Left lung (tissue), 14 donors: ENCODE measurements at places on chromosomes 6 and 20. TPM values are rescaled to one million over a fixed set of nuclear protein-coding genes. Genes with fewer than 3 reads are reported as not detected.

GRCh38 chr6:160067564-160067963 lies 54.1 kb upstream of the SLC22A1 start:
- DNase-seq, result no peak

GRCh38 chr6:5860849-5861248 lies 145.9 kb downstream of the NRN1 start:
- DNase-seq, result no peak

DNA sequence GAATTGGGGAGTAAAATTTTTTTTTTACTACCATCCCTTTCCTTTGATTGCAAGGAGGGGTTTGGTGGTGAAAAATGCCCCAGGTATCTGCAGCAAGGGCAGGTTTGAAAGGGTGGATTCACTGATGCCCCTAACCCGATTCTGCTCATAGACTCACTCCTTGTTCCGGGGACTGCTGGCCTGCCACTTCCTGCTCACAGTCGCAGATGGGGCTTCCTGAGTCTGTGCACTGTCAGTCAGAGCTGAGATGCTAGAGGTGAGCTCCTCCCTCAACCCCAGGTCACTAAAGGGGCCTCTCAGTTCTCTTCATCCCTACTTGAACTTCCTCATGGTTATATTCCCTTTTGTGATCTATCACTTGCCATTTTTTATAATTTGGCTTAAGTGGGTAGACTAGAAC lies 357.9 kb downstream of the FARS2 start:
- DNase-seq, result no peak

- no peak for DNase-seq
Measured at GRCh38 chr20:58340151-58340550, 30.6 kb downstream of the RAB22A start.

DNA sequence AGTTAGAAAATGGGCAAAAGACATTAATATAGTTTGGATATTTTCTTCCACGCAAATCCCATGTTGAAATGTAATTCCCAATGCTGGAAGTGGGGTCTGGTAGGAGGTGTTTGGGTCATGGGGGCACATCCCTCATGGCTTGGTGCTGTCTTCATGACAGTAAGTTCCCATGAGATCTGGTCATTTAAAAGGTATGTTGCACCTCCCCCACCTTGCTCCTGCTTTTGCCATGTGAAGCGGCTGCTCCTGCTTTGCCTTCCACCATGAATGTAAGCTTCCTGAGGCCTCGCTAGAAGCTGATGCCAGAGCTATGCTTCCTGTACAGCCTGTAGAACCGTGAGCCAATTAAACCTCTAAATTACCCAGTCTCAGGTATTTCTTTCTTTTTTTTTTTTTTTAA lies 16.3 kb upstream of the TMEM14A start:
- DNase-seq, result no peak

GRCh38 chr6:73732845-73733675 lies 37.1 kb downstream of the CD109 start:
- peak; percentile 72 for DNase-seq

DNA sequence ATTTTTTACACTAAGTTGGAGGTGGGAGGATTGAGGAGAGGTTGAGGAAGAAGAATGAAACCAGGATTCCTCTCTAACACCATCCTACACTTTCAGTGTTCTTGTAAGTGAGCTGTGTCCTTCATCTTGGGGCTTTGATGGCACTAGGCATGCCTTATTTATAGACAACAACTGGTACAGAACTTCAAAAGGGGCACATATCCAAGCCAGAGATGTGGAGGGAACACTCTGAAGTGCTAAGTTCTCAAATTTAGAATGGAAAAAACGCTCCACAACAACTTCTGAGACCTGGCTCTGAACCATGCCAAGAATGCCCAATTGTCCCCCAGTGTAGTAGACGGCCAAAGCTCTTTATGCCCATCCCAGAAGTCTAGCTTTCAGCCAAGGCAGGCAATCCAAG lies 16.2 kb upstream of the PKHD1 start:
- no peak for DNase-seq

- DNase-seq, result no peak
Measured at GRCh38 chr6:136535017-136535765, 15.0 kb downstream of the MAP7 start.

GRCh38 chr20:48489656-48490055 lies 338.1 kb downstream of the PREX1 start:
- no peak for DNase-seq

GRCh38 chr6:144171406-144171805 lies 21.1 kb downstream of the STX11 start:
- DNase-seq, result no peak

DNA sequence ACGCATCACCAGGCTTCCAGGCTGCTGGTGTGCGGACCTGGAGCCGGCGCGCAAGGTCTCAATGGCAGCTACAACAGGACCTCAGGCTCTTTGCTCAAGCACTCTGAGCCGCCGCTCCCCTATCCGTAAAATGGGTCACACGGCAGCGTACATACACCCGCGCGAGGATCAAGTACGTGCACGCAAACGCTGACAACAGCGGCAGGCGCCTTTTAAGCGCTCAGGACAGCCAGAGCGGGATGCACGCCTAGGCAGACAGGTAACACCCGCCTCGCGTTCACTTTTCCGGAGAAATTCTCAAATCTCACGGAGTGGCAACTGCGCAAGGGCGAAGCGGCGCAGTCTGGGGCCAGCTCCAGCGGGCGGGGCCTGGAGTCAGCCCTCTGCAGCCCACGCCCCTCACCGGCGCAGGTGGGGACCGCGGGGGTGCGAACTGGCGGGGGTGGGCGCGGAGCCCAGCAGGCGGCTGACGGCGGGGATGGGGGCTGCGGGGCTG lies 535 bp downstream of the EXOC2 start:
- DNase-seq, result peak; percentile 35

DNA sequence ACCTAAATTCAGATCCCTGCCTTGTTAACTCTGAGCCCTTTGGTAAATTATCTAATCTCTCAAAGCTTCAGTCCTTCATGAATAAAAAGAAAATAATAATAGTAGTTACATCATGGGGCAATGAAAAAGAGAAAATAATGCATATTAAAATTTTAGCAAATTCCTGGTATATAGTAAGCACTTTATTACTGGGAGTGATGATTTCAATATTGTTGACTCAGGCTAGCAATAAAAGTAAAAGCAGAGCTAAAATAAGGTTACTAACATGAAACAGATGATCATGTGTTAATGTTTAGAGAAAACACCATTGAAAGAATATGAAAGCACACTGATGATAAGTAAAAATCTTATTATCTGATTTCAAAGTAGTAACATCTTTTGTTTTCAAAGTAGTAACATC lies 13.6 kb downstream of the GINS1 start:
- no peak for DNase-seq

- DNase-seq, result no peak
Measured at GRCh38 chr6:100177956-100178355, 183.9 kb upstream of the MCHR2 start.

GRCh38 chr6:112846681-112847080 lies 499.6 kb downstream of the RFPL4B start:
- DNase-seq, result no peak

DNA sequence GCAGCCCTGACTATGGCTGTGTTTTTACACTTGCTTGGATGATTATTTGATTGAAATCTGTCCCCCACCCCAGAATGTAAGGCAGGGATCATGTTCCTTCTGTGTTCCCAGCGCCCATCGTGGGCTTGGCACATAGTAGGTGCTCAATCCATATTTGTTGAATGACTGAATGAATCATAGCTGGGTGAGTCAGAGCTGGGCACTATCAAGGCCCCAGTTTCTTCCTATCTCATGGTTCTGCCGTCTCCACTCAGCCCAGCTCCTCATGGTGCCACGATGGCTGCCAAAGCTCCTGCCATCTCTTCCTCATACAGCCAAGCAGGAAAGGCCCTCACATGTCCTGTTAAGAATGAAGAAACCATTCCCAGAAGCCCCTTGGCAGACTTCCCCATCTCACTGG lies 29.0 kb downstream of the CEBPB start:
- no peak for DNase-seq

GRCh38 chr6:33967265-33967767 lies 163.5 kb upstream of the MLN start:
- DNase-seq, result no peak

GRCh38 chr6:137233911-137234863 lies 15.0 kb upstream of the IFNGR1 start:
- no peak for DNase-seq

- no peak for DNase-seq
Measured at GRCh38 chr6:62284725-62285124, 1.3 kb downstream of the KHDRBS2 start.

DNA sequence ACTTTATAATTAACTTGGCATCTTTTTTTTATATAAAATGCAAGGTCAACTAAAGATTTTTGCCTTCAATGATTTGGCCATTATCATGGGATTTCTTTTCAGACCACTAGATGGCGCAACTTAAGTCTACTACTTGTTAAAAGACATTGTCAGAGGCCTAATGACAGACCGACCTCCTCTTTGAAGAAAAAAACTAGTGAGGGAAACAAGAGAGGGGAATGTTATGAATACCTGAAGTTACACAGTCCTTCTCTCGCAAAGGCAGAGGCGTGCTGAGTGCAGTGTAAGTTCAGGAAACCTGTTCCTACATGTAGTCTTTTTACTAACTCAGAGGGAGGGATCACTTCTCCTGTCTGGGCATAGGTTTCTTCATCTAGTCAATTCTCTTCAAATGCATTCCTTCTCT lies 9.3 kb downstream of the TRAPPC3L start:
- DNase-seq, result peak; percentile 48

DNA sequence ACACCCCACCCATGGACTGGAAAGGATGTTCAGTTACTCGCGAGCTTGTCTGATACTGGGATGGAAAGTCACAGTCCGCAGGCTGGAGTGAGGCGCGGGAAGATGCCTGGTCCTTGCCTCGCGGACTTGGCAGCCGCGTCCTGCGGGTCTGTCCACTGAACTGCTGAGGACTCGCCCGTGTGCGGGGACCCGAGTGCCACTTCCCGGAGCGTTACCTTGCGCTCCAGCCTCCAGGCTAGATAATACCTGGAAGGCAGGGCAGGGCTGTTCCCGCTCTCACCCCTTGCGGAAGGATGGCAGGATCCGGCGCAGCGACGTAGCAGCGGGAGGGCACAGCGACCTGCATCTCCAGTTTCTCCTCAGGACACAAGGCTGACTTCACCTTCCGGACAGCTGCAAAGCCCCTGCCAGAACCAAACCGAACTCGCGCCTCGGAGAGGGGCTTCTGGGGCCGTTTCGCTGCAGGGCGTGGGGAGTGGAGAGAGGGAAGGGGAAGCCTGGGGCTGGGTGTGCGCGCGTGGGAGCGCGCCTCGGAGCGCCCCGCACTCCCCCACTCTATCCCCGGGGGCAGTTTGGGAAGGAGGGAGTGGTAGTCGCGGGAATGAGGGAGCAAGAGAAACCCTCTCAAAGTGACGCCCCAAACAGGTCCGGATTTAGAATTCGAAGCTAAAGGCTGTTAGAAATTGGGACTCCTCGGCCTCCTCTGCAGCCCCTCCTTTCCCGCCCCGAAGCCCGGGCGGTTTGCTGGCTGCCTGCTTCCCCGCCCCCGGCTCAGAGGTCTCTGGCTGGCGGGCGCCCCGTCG lies at the start of gene KCNQ5:
Gene KCNQ5, plus strand, starts transcription at position 774 of the 803 bp plus-strand sequence.
- no peak for DNase-seq

DNA sequence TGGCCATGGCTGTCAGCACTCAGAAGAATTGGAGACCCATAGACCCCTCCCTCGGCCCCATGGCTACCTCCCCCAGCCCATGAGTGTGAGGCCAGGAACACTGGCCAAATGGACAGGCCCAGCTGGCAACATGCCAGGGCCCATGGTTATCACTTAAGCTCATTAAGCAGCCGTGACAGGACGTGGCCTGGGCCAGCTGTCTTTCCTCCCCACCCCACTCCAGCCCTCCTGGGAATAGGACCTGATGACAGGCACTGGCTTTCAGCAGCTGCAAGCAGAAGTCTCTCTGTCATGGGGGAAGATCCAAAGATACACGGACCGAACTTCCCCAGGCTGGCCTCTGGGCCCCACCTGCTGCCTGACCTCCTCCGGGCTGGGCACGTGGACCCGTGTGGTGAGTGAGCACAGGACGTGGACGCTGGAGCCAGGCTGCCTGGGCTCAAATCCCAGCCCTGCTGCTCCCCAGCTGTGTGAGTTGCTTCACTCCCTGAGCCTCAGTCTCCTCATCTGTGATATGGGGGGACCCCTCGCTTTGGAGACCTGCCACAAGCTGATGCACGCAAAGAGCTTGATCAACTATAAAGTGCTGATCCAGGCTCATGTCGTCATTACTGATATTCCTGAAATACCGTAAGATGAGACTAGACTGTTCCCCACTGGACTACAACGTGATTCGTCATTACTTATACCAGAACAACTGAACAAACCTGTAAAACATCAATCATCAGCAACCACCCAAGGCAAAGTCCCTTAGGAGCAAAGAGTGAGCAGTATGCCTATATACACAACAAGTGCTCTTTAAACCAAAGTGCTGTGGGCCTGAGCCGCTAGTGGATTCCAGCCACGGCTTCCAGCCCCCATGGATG lies 22.0 kb upstream of the VSTM2L start:
- DNase-seq, result peak; percentile 58

The HMGCLL1 gene
- 4.2 TPM for total RNA-seq

The JPH2 gene
- 3.4 TPM for total RNA-seq

The OTOR gene
- total RNA-seq, result not detected

The ATXN1 gene
- 67.4 TPM for total RNA-seq

The FOXC1 gene
- total RNA-seq, result 1.8 TPM

The CRISP3 gene
- not detected for total RNA-seq

The ADGRF5 gene
- total RNA-seq, result 357 TPM

The PRRT1 gene
- 1.0 TPM for total RNA-seq

The SLC22A7 gene
- total RNA-seq, result not detected

The NOTCH4 gene
- total RNA-seq, result 58.4 TPM

The PERP gene
- total RNA-seq, result 31.4 TPM

The TP53TG5 gene
- 0.44 TPM for total RNA-seq
